ENCODE measurements at places on chromosomes 12 and 14.

GRCh38 chr14:61511558-61511948 is 183.8 kb upstream of the HIF1A start:
- peak; percentile 84 for DNase-seq

DNA sequence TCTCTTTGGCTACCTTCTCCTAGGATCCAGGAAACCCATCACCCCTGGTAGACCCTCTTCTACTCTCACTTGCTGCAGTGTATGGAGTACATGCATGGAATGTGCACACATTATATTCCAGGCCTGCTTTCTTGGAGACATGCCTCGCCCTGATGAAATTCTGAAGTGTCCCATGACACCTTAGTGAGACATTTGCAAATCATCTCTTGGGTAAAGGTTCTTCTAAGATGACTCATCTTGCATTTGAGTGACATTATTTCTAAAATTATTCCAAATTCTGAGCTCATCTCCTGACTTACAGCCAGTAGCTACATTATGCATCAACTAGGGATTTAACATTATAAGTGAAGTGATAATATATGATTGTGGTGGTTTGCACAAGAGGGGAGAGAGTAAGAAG is 49.8 kb downstream of the SDR9C7 start:
- no peak for DNase-seq

- DNase-seq: no peak
Observed at GRCh38 chr12:65454115-65454787, 175.8 kb downstream of the MSRB3 start.

DNA sequence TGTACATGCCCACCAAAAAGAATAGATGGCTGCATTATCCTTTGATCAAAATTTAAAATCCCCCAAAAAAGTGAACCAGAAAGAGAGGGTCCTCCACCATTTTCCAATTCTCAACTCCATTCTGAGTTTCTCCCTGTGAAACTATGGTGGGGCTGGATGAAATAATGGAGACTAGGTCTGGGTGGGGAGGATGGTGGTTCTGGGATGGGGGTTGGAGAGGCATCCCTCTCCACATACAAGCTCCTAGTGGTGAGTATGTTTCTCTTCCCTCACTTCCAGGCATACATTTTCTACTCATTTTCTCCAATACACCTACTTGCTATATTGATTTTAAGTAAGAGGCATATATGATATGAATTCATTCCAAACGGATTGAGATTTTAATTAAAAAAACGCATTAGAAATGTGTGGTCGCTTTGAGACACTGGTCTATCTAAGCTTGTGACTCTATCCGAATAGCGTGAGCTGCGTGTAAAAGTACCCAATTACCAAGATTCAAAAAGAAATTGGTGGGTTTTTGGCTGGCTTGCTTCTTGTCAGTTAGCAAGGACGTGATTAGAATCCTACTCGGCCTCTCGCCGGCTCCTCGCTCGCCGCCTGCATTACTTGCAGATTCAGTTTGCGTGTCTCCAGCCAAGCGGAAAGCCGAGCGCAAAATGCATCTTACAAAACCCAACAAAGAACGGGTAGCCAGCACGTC is 3.4 kb downstream of the ASCL1 start:
- DNase-seq: no peak

- DNase-seq: no peak
Observed at GRCh38 chr12:48420039-48420775, 52.2 kb upstream of the ANP32D start.

- DNase-seq: no peak
Observed at GRCh38 chr12:124554429-124555029, 12.9 kb downstream of the NCOR2 start.

GRCh38 chr14:55518391-55518790 is 61.6 kb upstream of the KTN1 start:
- no peak for DNase-seq

DNA sequence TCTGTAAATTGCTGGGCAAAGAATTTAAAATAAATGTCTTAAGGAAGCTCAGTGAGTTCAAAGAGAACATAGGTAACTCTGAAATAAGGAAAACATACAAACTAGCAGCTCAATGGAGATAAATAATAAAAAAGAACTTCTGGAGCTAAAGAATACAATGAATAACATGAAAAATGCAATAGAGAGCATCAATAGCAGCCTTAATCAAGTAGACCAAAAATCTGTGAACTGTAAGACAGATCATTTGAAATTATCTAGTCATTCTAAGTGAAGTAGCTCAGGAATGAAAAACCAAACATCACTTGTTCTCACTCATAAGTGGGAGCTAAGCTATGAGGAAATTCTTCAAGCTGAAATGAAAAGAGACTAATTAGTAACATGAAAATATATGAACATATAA is 5.8 kb upstream of the ABCC9 start:
- DNase-seq: no peak

All from stimulated activated CD4-positive, alpha-beta T cell treated with anti-CD3 and anti-CD28 coated beads, Interleukin-1b, Interleukin-23, amount 100 ng/mL, for 48 hours (primary cell).